Thoracic aorta (tissue), 2 donors: ENCODE measurements at places on chromosomes 13 and 19. TPM values are rescaled to one million over a fixed set of nuclear protein-coding genes. Genes with fewer than 3 reads are reported as not detected.
A peak's percentile ranks its signal among the peaks of the same experiment; 100 is the strongest.

DNA sequence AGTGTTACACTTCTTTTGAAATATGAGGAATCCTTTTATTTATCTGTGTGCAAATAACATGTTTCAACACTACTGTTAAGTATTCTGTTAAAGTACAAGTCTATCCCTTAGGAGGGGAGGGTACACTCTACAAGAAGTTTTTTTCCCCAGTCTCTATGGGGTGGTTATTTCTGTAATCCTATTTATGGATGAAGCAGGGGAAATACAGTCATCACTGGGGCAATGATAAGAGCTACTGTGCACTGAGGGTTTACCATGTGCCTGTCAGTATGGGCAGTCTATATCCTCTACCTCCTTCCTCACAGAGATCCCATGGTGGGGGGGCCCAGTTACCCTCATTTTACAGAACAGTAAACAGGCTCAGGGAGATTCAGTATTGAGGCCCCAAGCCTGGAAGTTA, 16.6 kb upstream of the TRIM13 start:
- no peak overlapping the region for H3K27ac ChIP-seq
- no peaks in the 10 kb centered on the region for H3K27me3 ChIP-seq
- no peaks in the 10 kb centered on the region for H3K36me3 ChIP-seq

DNA sequence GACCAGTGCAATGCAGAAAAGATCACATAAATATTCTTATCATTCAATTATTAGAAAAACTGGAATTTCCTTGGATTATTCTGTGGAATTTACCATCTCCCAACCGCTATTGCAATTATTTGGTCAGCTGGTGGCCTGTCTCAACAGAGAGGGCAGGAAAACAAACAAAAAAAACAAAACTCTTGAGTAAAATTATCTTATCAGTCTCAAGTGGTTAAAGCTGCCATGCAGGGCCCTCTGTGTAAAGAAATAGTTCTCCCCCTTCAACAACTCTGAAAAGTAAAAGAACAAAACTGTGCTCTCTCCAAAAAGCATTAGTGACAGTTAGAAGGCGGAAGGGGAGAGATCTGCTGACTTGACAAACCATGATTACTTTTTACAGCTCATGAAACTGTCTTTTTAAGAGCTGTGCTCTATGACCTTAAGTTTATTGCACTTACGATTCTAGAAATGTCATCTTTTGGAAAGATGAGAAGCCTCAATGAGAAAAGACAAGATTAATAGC, 152.3 kb downstream of the DLEU7 start:
- no peaks in the 10 kb centered on the region for H3K36me3 ChIP-seq
- DNase-seq: no peak
- H3K4me3 ChIP-seq: no peak overlapping the region
- H3K27me3 ChIP-seq: no peaks in the 10 kb centered on the region

GRCh38 chr13:60258349-60258748, 94.6 kb upstream of the DIAPH3 start:
- H3K27ac ChIP-seq: no peak overlapping the region
- H3K36me3 ChIP-seq: no peaks in the 10 kb centered on the region
- H3K4me1 ChIP-seq: no peaks in the 10 kb centered on the region
- H3K27me3 ChIP-seq: no peaks in the 10 kb centered on the region

- no peaks in the 10 kb centered on the region for H3K27me3 ChIP-seq
- H3K4me3 ChIP-seq: no peak overlapping the region
- H3K4me1 ChIP-seq: peaks cover 17% of the 10 kb centered on the region
- H3K36me3 ChIP-seq: no peaks in the 10 kb centered on the region
Observed at GRCh38 chr19:48737360-48737998, 2.9 kb downstream of the RASIP1 start.

DNA sequence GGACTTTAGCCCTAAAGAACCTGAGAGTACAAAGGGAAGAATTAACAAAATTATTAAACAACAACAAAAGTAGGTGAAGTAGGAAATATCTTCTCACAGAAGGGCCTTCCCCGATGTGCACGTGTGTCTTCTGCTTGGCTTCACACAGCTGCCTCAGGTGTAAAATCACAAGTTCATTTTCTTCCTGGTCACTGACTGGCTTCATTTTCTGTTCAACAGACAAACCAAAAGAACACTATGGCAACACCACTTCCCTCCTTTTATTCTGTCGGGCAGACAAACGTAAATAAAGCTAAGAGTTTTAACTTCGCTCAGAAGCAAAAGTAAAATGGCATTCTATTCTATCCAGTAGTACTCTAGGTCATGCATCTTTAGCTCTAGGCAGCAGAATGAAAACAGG, 140.9 kb downstream of the TBC1D4 start:
- DNase-seq: no peak
- no peaks in the 10 kb centered on the region for H3K27me3 ChIP-seq
- no peak overlapping the region for H3K4me3 ChIP-seq
- no peak overlapping the region for H3K27ac ChIP-seq
- no peaks in the 10 kb centered on the region for H3K4me1 ChIP-seq

GRCh38 chr13:74747186-74747955, 613.2 kb upstream of the KLF12 start:
- no peak overlapping the region for H3K27ac ChIP-seq
- no peak for DNase-seq
- no peak overlapping the region for H3K4me3 ChIP-seq
- no peaks in the 10 kb centered on the region for H3K4me1 ChIP-seq
- H3K36me3 ChIP-seq: no peaks in the 10 kb centered on the region
- H3K27me3 ChIP-seq: no peaks in the 10 kb centered on the region

- no peaks in the 10 kb centered on the region for H3K27me3 ChIP-seq
- H3K4me1 ChIP-seq: no peaks in the 10 kb centered on the region
- no peak overlapping the region for H3K4me3 ChIP-seq
- no peak for DNase-seq
- no peak overlapping the region for H3K27ac ChIP-seq
- no peaks in the 10 kb centered on the region for H3K36me3 ChIP-seq
Observed at GRCh38 chr13:45447050-45447661, 17.6 kb upstream of the COG3 start.

GRCh38 chr13:50168786-50169185, 153.5 kb downstream of the KCNRG start:
- no peak for DNase-seq
- no peak overlapping the region for H3K27ac ChIP-seq
- no peak overlapping the region for H3K4me3 ChIP-seq

DNA sequence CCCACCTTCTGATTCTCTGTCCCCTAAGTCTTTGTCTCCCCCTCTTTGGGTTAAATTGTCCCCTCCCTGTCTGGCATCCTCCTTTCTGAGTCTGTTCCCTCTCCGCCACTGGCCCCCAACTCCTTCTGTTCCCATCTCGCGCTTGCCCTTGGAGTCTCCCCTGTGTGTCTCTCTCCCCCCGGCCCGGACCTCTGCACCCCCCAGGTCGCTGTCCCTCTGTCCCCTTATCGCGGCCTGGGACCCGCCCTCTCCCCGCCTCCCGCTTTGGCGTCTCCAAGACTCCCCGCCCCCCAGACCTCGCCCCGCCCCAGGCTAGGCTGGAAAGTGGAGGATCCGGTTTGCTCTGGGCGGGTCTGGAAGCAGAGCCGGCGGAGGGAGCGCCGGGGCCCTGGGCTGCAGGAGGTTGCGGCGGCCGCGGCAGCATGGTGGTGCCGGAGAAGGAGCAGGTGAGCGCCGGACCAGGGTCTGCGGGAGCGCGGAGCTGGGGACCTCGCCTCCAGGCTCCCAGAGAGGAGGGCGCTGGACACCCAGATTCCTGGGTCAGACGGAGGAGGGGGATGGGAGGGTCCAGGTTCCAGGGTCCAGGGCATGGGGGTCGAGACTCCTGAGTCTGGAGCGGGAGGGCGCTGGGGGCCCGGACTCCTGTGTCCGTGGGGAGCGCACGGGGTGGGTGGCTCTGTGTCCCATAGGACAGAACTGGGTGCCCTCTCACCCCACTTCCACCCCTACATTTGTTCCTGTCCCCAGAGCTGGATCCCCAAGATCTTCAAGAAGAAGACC, at the start of gene TRPM4:
Gene TRPM4 (plus strand): TSS at position 348 of the 780 bp plus-strand sequence. CDS start 75 bp downstream, at position 423.
- peak within 1 kb of the TSS; percentile 91 for H3K4me3 ChIP-seq
- no peaks in the 10 kb centered on the region for H3K36me3 ChIP-seq
- peaks cover 6% of the 10 kb centered on the region for H3K4me1 ChIP-seq
- H3K27me3 ChIP-seq: no peaks in the 10 kb centered on the region

DNA sequence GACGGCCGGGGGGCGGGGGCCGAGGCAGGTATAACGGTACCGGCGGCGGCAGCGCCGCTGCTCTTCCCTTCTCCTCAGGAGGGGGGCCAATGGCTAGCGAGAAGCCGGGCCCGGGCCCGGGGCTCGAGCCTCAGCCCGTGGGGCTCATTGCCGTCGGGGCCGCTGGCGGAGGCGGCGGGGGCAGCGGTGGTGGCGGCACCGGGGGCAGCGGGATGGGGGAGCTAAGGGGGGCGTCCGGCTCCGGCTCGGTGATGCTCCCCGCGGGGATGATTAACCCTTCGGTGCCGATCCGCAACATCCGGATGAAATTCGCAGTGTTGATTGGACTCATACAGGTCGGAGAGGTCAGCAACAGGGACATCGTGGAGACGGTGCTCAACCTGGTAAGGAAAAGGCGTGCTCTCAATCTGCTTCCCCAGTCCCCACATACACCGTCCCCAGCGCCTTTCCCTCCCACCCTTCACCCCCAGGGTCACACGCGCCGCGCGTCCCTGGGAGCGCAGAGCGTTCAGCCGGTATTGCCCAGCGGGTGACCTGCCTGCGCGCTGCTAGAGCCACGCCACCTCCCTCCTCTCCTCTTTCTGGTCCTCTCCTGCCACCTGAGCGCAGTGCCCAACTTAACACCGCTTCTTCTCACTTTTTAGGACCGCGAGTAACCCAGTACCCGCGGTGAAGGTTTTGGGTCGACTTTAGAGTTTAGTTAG, 814 bp downstream of the NBEA start:
- no peaks in the 10 kb centered on the region for H3K36me3 ChIP-seq
- peak overlapping the region; percentile 87 for H3K4me3 ChIP-seq
- H3K27me3 ChIP-seq: no peaks in the 10 kb centered on the region
- no peak for DNase-seq

GRCh38 chr13:85659493-85659892, 139.7 kb downstream of the SLITRK6 start:
- H3K4me1 ChIP-seq: no peaks in the 10 kb centered on the region
- no peaks in the 10 kb centered on the region for H3K36me3 ChIP-seq
- H3K4me3 ChIP-seq: no peak overlapping the region
- DNase-seq: no peak
- no peak overlapping the region for H3K27ac ChIP-seq
- H3K27me3 ChIP-seq: no peaks in the 10 kb centered on the region

- no peak for DNase-seq
- H3K27ac ChIP-seq: no peak overlapping the region
Observed at GRCh38 chr13:71874458-71874857, 7.5 kb upstream of the DACH1 start.

GRCh38 chr19:42303101-42303464, 659 bp upstream of the PAFAH1B3 start:
- H3K27ac ChIP-seq: no peak overlapping the region
- H3K4me3 ChIP-seq: peak overlapping the region; percentile 76

DNA sequence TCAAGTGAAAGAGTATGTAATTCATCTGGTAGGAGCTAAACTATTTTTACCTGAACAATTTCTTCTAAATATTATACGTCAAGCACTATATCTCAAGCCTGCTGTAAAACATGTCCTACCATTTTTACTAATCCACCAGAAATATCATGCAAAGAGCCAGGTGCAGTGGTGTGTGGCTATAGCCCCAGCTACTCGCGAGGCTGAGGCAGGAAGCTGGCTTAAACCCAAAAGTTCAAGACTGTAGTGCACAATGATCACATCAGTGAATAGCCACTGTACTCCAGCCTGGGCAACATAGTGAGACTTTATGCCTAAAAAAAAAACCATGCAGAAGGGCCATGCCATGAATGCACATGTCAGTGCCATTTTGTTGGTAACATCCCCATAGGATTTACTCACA, 20.7 kb upstream of the CLN5 start:
- no peaks in the 10 kb centered on the region for H3K36me3 ChIP-seq
- H3K4me3 ChIP-seq: no peak overlapping the region
- no peaks in the 10 kb centered on the region for H3K27me3 ChIP-seq
- H3K27ac ChIP-seq: no peak overlapping the region
- H3K4me1 ChIP-seq: peaks cover 5% of the 10 kb centered on the region

DNA sequence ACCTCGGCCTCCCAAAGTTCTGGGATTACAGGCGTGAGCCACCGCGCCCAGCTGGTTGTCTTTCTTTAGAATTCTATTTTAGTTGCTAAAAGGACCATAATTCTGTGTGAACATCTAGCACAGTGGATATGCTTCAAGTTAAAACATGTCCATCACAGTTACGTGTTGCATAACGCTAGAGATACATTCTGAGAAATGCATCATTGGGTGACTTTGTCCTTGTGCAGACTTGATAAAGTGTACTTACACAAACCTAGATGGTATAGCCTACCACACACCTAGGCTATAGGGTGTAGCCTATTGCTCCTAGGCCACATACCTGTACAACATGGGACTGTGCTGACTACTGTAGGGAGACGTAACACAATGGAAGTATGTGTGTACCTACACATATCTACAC, 35.4 kb downstream of the DOCK9 start:
- no peaks in the 10 kb centered on the region for H3K36me3 ChIP-seq
- DNase-seq: no peak
- H3K4me1 ChIP-seq: no peaks in the 10 kb centered on the region
- no peak overlapping the region for H3K4me3 ChIP-seq
- H3K27ac ChIP-seq: no peak overlapping the region

- H3K36me3 ChIP-seq: no peaks in the 10 kb centered on the region
- DNase-seq: no peak
- H3K4me1 ChIP-seq: peaks cover 7% of the 10 kb centered on the region
- H3K4me3 ChIP-seq: no peak overlapping the region
Observed at GRCh38 chr13:76792731-76793347, 93.4 kb downstream of the KCTD12 start.

- peak overlapping the region; percentile 10 for H3K27ac ChIP-seq
- H3K4me3 ChIP-seq: no peak overlapping the region
- no peaks in the 10 kb centered on the region for H3K36me3 ChIP-seq
- no peaks in the 10 kb centered on the region for H3K27me3 ChIP-seq
- peaks cover 18% of the 10 kb centered on the region for H3K4me1 ChIP-seq
Observed at GRCh38 chr13:22114630-22115311, 443.9 kb downstream of the FGF9 start.

DNA sequence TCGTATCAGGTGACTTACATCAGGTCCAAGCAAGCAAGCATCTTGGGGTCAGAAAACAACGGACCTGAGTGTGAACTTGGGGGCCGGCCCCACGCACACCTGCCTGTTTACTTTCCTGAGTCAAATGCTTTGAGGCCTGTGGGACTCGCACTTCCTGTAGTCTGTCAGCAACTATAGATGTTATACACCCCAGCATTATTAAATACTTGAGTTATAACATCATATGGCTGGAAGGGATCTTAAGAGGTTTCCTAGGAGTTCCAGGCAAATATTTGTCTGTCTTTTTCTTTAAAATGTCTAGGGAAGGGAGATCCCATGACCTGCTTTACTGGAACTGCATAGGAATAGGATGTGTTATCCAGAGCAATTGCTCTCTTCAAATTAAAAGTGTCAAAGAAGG, 280.6 kb downstream of the SHISA2 start:
- no peaks in the 10 kb centered on the region for H3K36me3 ChIP-seq
- H3K27ac ChIP-seq: no peak overlapping the region
- H3K27me3 ChIP-seq: no peaks in the 10 kb centered on the region

GRCh38 chr19:18807861-18808331, 16.8 kb upstream of the COMP start:
- no peaks in the 10 kb centered on the region for H3K27me3 ChIP-seq
- no peaks in the 10 kb centered on the region for H3K36me3 ChIP-seq
- no peak overlapping the region for H3K4me3 ChIP-seq
- H3K4me1 ChIP-seq: peaks cover 20% of the 10 kb centered on the region
- no peak for DNase-seq

Gene LPAR2
- 4.2 TPM for total RNA-seq

Gene LYPD3
- total RNA-seq: not detected

Gene NDUFA13
- total RNA-seq: 15.5 TPM

Gene ZNF415
- total RNA-seq: 2.3 TPM

Gene SYT5
- total RNA-seq: not detected

Gene CTU1
- 12.5 TPM for total RNA-seq

Gene CD79A
- total RNA-seq: not detected

Gene ZNF560
- not detected for total RNA-seq

Gene PDCD5
- 76.0 TPM for total RNA-seq

Gene PGLYRP2
- total RNA-seq: not detected

Gene SHISA7
- total RNA-seq: not detected

Gene FCGBP
- 120 TPM for total RNA-seq

Gene MUC16
- total RNA-seq: not detected

Gene MAST1
- not detected for total RNA-seq
